ENCODE measurements at places on chromosomes 12 and 14.

GRCh38 chr14:68140076-68140741 lies 320.6 kb downstream of the RAD51B start:
- DNase-seq: peak; percentile 88

DNA sequence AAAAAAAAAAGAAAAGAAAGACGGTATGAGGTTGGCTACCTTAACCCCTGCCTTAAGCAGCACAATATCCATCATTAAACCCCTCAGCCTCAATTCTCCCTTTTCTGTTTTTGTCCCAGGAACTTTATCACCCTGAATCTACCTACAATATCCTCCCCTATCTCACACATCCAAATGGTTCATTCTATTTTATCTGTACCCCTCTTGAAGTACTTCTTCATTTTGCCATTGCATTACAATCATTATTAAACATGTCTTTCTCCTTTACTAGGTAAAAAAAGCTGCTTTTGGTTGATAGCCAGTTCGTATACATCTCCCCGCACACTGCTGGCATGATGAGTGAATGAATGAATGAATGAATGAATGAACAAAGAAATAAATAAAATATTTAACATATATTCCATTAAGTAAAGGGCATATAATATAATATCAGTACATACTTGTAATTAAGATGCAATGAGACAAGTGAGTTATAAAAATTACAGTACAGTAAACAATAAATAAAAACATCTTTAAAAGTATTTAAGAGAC lies 364 bp upstream of the GPR65 start:
- DNase-seq: no peak

GRCh38 chr12:92185052-92185451 lies 39.4 kb upstream of the BTG1 start:
- DNase-seq: no peak

- DNase-seq: peak; percentile 16
Measured at GRCh38 chr12:64656429-64656828, 46.1 kb downstream of the RASSF3 start.

GRCh38 chr12:105502426-105502930 lies 172.0 kb downstream of the C12orf75 start:
- DNase-seq: no peak

- no peak for DNase-seq
Measured at GRCh38 chr12:131075194-131075593, 121.5 kb downstream of the ADGRD1 start.

GRCh38 chr12:108271951-108272872 lies 66.9 kb downstream of the CMKLR1 start:
- DNase-seq: no peak

GRCh38 chr14:73634011-73634833 lies 10.6 kb upstream of the DNAL1 start:
- DNase-seq: peak; percentile 38

- no peak for DNase-seq
Measured at GRCh38 chr12:42957561-42958290, 368.2 kb upstream of the PRICKLE1 start.

- DNase-seq: no peak
Measured at GRCh38 chr12:131044760-131045381, 91.2 kb downstream of the ADGRD1 start.
